GM12891 (cell line): ENCODE measurements at places on chromosomes 13 and 19.
A peak's percentile ranks its signal among the peaks of the same experiment; 100 is the strongest.

GRCh38 chr13:72194523-72194922, 327.5 kb upstream of the DACH1 start:
- DNase-seq = no peak

GRCh38 chr13:63567031-63567430, 2151.4 kb upstream of the PCDH20 start:
- DNase-seq = no peak

- no peak for DNase-seq
Observed at GRCh38 chr13:70736622-70737317, 628.5 kb upstream of the KLHL1 start.

- no peak for DNase-seq
Observed at GRCh38 chr19:38878575-38879399, 712 bp upstream of the RINL start.

GRCh38 chr13:26909477-26909876, 148.9 kb upstream of the GPR12 start:
- no peak for DNase-seq

GRCh38 chr13:30845297-30846214, 60.5 kb upstream of the MEDAG start:
- DNase-seq = no peak

DNA sequence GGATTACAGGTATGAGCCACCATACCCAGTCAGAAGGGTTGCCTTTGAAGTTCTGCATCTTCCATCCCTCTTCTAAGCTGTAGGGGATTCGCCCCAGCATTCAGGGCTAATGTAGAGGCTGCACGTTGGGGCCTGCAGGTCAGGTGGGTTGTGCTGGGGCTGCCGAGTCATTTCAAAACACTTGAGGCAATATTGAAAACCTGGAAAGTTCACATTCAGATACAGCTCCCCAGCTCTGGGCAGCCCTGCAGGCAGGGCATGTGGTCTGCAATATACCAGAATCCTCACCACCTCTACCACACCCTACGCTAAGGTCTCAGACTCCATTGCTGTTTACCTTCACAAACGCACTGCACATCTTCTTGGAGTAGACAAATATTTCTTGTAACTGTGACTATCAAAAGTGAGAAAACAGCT, 24.6 kb downstream of the CCNE1 start:
- peak; percentile 57 for DNase-seq
